ENCODE measurements at places on chromosomes 5 and 9.

DNA sequence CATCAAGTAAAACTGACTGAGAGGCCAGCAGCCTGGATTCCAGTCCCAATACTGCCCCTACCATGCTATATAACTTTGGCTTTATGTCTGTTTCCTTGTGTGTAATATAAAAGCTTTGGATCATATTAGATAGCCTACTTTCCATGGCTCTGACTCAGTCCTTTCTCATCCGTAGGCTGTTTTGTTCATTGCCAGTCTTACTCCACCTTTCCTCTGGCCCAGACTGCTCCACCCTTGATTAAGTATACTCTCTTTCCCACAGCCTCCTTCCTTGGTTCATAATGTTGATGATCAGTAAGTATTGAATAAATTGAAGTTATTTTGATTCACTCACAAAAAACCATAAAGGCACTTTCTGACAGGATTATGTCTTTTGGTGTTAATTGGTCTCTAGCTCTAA lies 1.5 kb upstream of the MRPS30 start:
- no peak overlapping the region for H3K27ac ChIP-seq
- peaks cover 14% of the 10 kb centered on the region for H3K36me3 ChIP-seq
- peaks cover 20% of the 10 kb centered on the region for H3K4me1 ChIP-seq
- H3K4me3 ChIP-seq = no peak overlapping the region
- DNase-seq = no peak

- no peak for DNase-seq
- peaks cover 21% of the 10 kb centered on the region for H3K4me1 ChIP-seq
- no peak overlapping the region for H3K4me3 ChIP-seq
Measured at GRCh38 chr5:140982083-140982716, 15.9 kb downstream of the PCDHAC2 start.

DNA sequence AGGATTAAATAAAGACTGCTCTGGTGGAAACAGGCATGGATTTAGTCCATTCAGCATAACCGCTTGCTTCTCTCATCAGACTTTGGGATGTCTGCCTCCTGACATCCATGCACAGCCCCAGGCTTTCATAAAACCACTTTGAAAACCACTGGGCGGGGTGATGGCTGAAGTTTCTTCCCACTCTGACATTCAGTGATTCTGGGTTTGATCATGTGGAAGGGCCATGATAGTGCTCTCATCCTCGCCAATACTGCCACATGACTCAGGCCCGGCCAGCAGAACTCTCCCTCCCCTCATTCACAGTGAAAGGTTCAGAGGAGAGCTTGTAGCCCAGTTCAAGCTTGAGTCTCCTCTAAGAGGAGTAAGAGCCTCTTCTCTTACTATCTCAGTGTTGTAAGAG lies 29.6 kb upstream of the GLRA1 start:
- no peak overlapping the region for H3K4me3 ChIP-seq
- H3K27me3 ChIP-seq = no peaks in the 10 kb centered on the region
- DNase-seq = no peak
- H3K36me3 ChIP-seq = no peaks in the 10 kb centered on the region

DNA sequence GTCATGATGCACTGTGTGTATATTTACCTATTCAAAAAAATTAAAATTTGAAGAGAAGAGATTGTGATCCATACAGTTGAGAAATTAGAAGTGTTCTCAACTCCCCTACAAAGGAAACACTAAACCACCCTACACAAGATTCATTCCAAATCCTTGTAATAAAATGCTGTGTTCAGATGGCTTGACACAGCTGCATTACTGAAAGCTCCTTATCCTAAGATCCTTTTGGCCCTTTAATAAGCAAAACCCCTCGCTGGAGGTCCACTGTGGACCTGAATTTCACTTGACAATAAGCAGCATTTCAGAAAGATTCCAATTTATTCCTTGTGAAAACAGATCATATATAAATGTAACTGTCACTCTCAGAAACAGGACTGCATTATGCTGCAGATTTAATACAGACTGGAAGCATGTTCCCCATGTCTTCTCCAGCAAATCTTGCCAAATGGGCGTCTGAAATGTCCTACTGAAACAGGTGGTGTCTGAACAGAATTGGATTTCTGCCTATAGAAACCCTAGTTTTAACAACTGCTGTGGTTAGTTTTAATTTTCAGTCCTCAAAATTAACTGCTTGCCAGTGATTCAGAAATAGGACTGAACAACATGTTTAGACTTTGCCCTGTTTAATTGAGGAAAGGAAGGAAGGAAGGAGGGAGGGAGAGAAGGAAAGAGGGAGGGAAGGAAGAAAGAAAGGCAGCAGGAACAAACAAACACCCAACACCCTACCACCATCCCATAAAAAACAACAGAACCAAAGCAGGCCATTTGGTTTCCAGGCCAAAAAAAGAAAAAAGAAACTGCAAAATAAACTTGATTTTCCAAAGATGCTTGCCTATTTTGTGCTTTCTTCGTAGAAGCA lies 179.6 kb downstream of the MLLT3 start:
- DNase-seq = no peak
- H3K4me1 ChIP-seq = peaks cover 29% of the 10 kb centered on the region
- no peaks in the 10 kb centered on the region for H3K27me3 ChIP-seq
- no peak overlapping the region for H3K4me3 ChIP-seq
- peak overlapping the region; percentile 4 for H3K27ac ChIP-seq

GRCh38 chr5:177370488-177371119 lies 12.9 kb downstream of the RGS14 start:
- peaks cover 32% of the 10 kb centered on the region for H3K4me1 ChIP-seq
- no peaks in the 10 kb centered on the region for H3K36me3 ChIP-seq
- H3K4me3 ChIP-seq = no peak overlapping the region
- no peaks in the 10 kb centered on the region for H3K27me3 ChIP-seq
- H3K27ac ChIP-seq = no peak overlapping the region

DNA sequence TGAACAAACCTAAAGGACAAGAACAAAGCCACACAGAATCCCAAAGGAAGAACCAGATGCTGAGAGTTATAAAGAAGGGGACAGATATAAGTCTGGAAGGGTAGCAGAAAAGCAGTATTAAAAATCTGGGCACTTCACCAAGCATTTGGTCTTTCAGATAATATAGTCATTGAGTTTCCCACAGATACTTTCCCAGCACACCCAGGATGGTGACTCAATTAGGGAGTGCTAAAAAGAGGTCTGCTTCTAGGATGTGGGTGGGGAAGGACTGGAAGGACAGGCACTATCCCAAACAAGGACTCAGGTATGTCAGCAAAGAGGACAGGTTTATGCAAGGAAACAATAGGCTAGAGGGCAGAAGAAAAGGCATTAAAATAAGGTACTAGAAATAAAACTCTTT lies 59.3 kb downstream of the DIAPH1 start:
- DNase-seq = peak; percentile 73
- peak overlapping the region; percentile 97 for H3K27ac ChIP-seq
- no peaks in the 10 kb centered on the region for H3K36me3 ChIP-seq

DNA sequence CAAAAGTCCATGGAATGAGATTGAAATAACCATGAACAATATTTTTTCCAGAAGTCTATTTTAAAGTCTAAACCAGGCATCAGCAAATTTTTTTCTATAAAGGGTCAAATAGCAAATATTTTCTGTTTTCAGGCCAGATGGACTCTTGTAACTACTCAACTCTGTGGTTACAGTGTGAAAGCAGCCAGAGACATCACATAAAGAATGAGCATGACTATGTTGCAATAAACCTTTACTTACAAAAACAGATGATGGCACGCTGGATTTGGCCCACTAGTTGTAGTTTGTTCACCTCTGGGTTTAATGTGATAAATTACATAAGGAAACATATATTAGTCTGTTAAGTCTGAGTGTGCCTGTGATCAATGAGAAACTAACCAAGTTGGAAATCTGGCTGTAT lies 319.2 kb downstream of the TRPM3 start:
- DNase-seq = peak; percentile 80
- H3K36me3 ChIP-seq = no peaks in the 10 kb centered on the region
- no peak overlapping the region for H3K27ac ChIP-seq
- no peak overlapping the region for H3K4me3 ChIP-seq
- H3K27me3 ChIP-seq = no peaks in the 10 kb centered on the region

DNA sequence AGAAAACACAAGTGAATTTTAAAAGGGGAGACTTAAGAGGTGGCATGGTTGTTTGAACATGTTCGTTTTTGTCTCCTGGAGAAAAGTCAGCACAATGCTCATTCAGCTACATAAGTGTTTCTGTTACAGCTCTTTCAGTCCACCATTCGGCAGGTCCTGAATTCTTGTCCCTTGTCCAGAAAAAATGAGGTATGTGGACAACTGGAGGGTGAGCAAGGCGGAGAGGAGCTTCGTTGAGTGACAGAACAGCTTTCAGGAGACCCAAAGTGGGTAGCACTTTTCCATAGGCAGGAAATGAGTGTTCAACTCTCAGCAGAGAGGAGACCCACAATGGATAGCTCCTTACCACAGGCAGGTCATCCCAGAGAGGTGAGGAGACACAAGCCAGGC lies 4.9 kb downstream of the PDCD1LG2 start:
- H3K36me3 ChIP-seq = no peaks in the 10 kb centered on the region
- no peak for DNase-seq
- H3K27me3 ChIP-seq = no peaks in the 10 kb centered on the region
- H3K4me3 ChIP-seq = no peak overlapping the region

- H3K36me3 ChIP-seq = no peaks in the 10 kb centered on the region
- no peaks in the 10 kb centered on the region for H3K27me3 ChIP-seq
- no peak overlapping the region for H3K27ac ChIP-seq
- H3K4me3 ChIP-seq = no peak overlapping the region
- no peaks in the 10 kb centered on the region for H3K4me1 ChIP-seq
Measured at GRCh38 chr5:167530548-167530947, 760.9 kb upstream of the WWC1 start.

- peaks cover 20% of the 10 kb centered on the region for H3K27me3 ChIP-seq
- DNase-seq = peak; percentile 63
- peaks cover 10% of the 10 kb centered on the region for H3K4me1 ChIP-seq
Measured at GRCh38 chr5:16935231-16936149, 598 bp downstream of the MYO10 start.

- peak overlapping the region; percentile 63 for H3K27ac ChIP-seq
- H3K4me1 ChIP-seq = peaks cover 6% of the 10 kb centered on the region
- H3K36me3 ChIP-seq = no peaks in the 10 kb centered on the region
- DNase-seq = peak; percentile 72
- no peaks in the 10 kb centered on the region for H3K27me3 ChIP-seq
Measured at GRCh38 chr5:55533521-55534435, 986 bp downstream of the PLPP1 start.

- H3K4me3 ChIP-seq = no peak overlapping the region
- no peaks in the 10 kb centered on the region for H3K27me3 ChIP-seq
- peaks cover 36% of the 10 kb centered on the region for H3K4me1 ChIP-seq
- H3K36me3 ChIP-seq = no peaks in the 10 kb centered on the region
Measured at GRCh38 chr5:14156290-14156649, 13.1 kb downstream of the TRIO start.

DNA sequence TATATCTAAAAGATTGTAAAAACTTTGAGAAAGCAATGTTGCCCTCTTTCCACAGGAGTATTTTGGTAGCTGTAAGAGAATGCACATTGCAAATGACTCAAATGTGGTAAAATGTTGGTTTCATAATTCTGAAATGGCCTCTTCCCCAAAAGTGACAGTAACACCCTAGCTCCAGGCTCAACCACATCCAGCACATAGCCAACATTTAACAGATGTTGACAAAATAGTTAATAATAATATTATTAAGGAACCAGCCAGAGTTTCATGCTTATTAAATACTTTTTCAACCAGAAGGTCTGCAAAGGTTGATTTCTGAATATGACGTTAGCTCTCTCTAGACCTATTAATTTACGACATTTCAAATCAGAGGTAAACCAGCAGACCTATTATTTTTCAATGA lies 1.3 kb downstream of the ANXA1 start:
- no peak overlapping the region for H3K27ac ChIP-seq
- DNase-seq = peak; percentile 51
- H3K4me1 ChIP-seq = peaks cover 10% of the 10 kb centered on the region
- H3K27me3 ChIP-seq = no peaks in the 10 kb centered on the region
- H3K36me3 ChIP-seq = no peaks in the 10 kb centered on the region

- no peaks in the 10 kb centered on the region for H3K27me3 ChIP-seq
- no peaks in the 10 kb centered on the region for H3K36me3 ChIP-seq
- no peak overlapping the region for H3K4me3 ChIP-seq
- H3K27ac ChIP-seq = no peak overlapping the region
Measured at GRCh38 chr9:93843396-93843795, 111.8 kb downstream of the BARX1 start.

- no peak for DNase-seq
- H3K4me1 ChIP-seq = peaks cover 18% of the 10 kb centered on the region
- no peaks in the 10 kb centered on the region for H3K27me3 ChIP-seq
- no peak overlapping the region for H3K27ac ChIP-seq
- no peaks in the 10 kb centered on the region for H3K36me3 ChIP-seq
- H3K4me3 ChIP-seq = no peak overlapping the region
Measured at GRCh38 chr9:14573319-14573718, 119.9 kb downstream of the ZDHHC21 start.

- no peak overlapping the region for H3K27ac ChIP-seq
- no peak overlapping the region for H3K4me3 ChIP-seq
- H3K36me3 ChIP-seq = no peaks in the 10 kb centered on the region
- no peak for DNase-seq
Measured at GRCh38 chr9:96128880-96129279, 173.1 kb downstream of the HSD17B3 start.

- H3K4me1 ChIP-seq = no peaks in the 10 kb centered on the region
- H3K36me3 ChIP-seq = no peaks in the 10 kb centered on the region
- no peak overlapping the region for H3K4me3 ChIP-seq
- H3K27me3 ChIP-seq = no peaks in the 10 kb centered on the region
- no peak for DNase-seq
Measured at GRCh38 chr9:85423422-85423821, 318.3 kb downstream of the AGTPBP1 start.

DNA sequence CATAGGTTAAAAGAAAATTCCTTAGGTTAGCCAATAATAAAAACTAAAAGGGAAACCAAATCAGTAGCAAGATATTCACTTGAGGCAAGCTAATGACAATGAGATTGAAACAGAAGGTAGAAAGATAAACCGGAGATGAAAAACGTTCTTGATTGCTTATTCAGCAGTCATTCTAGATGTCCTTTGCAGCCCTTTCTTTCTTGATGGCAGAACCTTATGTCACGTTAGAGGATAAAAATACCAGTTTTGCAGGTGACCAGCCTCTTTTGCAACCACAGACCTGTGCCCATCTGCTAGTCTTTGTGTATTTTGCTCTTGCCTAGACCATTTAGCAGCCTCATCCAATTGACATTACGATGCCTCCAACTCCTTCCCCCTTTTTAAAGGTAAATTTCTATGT lies 337.8 kb downstream of the DMAC1 start:
- no peak overlapping the region for H3K4me3 ChIP-seq
- no peak for DNase-seq
- no peak overlapping the region for H3K27ac ChIP-seq
- H3K36me3 ChIP-seq = no peaks in the 10 kb centered on the region

GRCh38 chr9:126299706-126300276 lies 26.8 kb upstream of the MVB12B start:
- DNase-seq = no peak
- no peak overlapping the region for H3K27ac ChIP-seq
- H3K36me3 ChIP-seq = no peaks in the 10 kb centered on the region
- no peak overlapping the region for H3K4me3 ChIP-seq

- peaks cover 14% of the 10 kb centered on the region for H3K4me1 ChIP-seq
- H3K27ac ChIP-seq = no peak overlapping the region
- no peak overlapping the region for H3K4me3 ChIP-seq
- no peaks in the 10 kb centered on the region for H3K27me3 ChIP-seq
Measured at GRCh38 chr9:13266167-13266566, 13.3 kb downstream of the MPDZ start.
